ENCODE measurements at places on chromosomes 13 and 19.

- no peak for DNase-seq
These were observed 284.7 kb downstream of the SLC7A1 start for GRCh38 chr13:29310806-29311205.

DNA sequence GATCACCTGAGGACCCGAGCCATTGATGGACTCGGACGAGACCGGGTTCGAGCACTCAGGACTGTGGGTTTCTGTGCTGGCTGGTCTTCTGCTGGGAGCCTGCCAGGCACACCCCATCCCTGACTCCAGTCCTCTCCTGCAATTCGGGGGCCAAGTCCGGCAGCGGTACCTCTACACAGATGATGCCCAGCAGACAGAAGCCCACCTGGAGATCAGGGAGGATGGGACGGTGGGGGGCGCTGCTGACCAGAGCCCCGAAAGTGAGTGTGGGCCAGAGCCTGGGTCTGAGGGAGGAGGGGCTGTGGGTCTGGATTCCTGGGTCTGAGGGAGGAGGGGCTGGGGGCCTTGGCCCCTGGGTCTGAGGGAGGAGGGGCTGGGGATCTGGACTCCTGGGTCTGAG is 888 bp downstream of the FGF21 start:
- no peak for DNase-seq

GRCh38 chr19:38975214-38975860 is at the start of gene FBXO17:
Gene FBXO17, minus strand, starts transcription at chr19:38975742. Its CDS starts 25,423 bp downstream, at chr19:38950319.
- DNase-seq: no peak

- DNase-seq: no peak
These were observed 306.1 kb downstream of the DCT start for GRCh38 chr13:94173312-94173854.

DNA sequence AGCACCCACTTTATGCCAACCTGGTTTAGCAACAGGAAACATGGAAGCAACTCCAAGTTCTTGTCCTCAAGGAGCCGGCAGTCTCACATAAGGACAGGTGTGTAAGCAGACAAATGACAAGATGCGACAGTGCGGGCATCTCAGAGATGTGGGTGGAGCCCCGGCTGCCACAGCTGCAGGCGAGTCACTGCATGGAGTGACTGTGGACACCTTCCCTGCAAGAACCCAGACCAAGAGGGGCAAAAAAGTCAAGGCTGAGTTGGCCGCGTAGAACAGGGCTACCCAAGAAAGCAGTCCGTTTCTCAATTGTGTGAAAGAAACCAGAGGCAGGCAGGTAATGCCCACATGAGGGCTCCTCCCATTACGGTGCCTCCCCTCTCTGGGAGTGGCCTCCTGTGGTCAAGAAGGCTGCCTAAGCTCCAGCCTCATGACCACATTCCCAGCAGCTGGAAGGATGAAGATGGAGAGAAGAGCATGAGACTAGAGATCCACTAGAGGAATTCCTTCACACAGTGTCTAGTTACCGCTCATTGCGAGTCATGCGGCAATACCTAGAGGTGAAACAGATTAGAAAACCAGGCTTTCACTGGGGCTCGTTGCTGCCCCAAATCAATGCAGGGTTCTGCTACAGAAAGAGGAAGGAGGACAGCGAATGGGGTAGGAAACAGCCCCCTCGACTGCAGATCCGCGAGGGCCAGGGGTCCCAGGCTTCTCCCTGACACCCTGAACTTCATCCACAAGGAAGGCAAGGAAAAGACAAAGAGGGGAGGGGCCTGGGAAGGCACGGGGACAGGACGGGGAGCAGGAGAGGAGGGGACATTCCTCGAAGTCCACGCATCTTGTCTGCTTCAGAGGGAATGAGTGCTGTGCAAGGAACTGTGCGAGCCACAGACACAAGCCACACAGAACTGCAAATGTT is 80.2 kb downstream of the SPACA7 start:
- DNase-seq: no peak

- DNase-seq: peak; percentile 21
These were observed 3.8 kb downstream of the ATP12A start for GRCh38 chr13:24683838-24684599.

DNA sequence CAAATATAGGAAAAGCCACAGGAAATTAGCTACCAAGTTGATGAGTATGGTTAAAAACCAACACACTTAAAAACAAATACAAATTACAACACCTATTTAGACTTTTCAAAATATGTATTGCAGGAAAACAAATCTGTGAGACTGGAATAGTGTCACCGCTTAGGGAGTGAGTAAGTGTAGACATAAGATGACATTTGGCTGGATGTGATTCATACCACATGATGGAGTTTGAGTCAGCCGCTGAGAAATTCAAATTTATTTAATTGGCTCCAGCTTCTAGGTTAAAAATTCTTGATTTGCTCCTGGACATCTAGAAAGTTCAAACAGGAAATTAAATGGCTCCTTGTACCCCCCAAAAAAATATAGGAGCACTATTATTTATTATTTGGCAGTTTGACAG is 531.7 kb downstream of the SLITRK1 start:
- no peak for DNase-seq

DNA sequence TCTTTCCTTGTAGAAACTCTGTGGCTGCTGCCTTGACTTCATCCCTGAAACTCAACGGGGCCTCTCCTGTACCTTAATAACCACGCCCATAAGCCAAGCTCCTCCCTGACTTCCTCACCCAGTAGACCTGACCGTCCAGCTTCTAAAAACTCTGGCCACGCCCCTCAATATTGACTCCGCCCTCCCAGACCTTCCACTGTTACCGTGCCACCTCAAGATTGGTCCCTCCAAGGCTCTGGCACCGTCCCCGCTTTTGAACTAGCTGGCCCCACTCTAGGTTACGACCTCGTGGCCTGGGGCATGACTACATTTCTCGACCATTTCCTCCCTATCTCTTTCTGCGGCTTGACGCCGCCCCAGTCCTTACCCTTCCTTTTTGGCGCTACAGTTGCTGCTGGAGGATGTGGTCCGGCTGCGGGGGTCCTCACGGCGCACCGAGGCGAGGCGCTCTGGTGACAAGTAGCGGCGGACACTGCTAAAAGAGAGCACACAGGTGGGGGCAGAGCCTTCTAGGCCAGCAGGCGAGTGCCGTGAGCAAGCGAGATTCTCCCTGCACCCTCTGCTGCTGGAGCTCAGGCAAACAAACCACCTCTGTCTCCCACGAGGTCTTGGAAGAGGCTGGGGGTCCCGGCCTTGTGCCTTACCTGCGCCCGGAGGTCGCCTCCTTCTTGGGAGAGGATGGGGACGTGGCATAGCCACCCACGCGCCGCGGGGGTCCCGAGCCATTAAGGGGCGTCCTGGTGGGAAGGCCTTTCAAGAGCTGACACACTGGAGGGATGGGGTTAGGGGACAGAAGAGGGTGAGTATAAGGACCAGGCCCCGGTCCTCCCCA is 2.3 kb upstream of the EML2 start:
- peak; percentile 31 for DNase-seq

DNA sequence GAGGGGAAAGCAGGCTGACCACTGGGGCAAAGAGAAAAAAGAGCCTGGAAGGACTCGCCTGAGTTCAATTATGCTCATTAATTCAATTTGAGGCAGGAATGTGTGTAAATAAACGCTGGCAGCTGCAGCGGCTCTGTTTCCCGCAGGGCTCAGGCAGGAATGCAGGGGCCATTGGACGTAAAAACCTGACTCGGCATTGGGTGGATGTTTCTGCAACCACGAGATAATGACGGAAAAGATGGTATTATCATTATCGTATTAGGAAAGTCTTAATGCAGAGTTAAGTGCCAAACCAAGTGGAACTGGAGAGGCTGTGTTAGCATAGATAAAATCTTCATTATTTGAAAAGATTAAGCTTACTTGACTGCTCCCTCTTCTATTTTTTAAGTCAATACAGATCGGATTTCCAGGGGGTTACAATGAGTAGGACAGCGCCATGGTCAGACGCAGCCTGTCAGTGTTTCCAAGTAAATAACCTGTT is 169.8 kb downstream of the SHISA2 start:
- DNase-seq: no peak

GRCh38 chr19:52492201-52492993 is 35.1 kb upstream of the ZNF808 start:
- no peak for DNase-seq

DNA sequence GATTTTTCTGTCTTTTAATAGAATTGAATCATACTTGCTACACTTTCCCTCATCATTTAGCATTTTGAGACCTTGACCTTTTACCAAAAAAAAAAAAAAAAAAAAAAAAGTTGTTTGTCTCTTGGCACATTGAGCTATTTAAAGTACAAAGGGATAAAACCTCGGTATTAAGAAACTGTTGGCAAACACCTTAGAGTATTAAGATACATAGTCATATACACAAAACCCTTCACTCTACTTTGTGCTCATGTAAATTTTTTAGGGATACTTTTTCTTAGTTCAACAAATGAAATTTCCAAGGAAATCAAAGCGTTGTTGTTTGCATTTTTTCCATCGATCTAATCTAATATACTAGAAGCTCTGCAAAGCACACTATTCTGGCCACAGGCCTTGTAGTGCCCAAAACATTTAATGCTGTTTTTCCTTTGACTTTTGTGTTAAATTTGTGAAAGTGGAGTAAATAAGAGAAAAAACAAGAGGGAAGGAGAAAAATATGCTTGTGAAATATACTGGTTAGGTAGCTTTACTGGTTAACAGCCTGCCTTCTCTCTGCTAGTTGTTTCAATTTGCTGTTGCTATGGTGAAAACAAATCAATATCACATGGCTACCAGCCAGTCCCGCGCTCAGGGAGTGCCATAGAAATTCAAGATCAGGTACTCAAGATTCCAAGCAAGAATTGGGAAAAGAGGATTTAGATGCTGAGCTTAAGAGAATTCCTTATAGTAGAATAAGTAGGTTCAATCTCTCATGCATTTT is 2.6 kb downstream of the MBNL2 start:
- DNase-seq: no peak

DNA sequence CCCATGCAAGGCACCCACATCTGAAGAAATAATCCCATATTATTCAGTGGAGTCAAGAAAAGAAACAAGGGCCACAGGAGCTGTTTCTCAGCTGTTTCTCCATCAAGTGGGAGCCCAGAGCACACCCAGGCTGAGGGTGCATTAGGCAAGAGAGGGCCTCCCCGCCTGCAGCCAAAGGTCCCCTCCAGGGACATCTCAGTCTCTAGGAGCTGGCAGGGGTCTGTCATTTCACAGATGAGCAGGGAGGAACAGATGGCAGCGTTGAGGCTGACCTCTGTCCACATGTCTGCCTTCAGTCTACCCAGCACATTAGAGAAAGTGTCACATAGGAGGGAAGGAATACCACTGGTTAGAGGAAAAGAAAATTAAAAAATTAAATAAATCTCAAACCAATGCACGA is 157.7 kb downstream of the ZNF536 start:
- no peak for DNase-seq

GRCh38 chr13:92122186-92122853 is 723.9 kb downstream of the GPC5 start:
- no peak for DNase-seq

DNA sequence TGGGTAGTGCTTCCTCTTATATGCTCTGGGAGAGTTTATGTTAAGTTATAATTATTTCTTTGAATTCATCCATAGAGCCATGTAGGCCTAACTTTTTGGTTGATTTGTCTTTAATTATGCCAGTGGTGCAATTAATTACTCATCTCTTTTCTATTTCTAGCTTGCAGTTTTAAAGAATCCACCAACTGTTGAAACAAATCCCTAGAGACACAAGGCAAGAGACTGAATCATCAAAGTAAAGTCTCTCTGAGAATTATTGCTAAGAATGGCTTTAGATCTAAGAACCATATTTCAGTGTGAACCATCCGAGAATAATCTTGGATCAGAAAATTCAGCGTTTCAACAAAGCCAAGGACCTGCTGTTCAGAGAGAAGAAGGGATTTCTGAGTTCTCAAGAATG is 5.9 kb upstream of the ZNF551 start:
- no peak for DNase-seq

DNA sequence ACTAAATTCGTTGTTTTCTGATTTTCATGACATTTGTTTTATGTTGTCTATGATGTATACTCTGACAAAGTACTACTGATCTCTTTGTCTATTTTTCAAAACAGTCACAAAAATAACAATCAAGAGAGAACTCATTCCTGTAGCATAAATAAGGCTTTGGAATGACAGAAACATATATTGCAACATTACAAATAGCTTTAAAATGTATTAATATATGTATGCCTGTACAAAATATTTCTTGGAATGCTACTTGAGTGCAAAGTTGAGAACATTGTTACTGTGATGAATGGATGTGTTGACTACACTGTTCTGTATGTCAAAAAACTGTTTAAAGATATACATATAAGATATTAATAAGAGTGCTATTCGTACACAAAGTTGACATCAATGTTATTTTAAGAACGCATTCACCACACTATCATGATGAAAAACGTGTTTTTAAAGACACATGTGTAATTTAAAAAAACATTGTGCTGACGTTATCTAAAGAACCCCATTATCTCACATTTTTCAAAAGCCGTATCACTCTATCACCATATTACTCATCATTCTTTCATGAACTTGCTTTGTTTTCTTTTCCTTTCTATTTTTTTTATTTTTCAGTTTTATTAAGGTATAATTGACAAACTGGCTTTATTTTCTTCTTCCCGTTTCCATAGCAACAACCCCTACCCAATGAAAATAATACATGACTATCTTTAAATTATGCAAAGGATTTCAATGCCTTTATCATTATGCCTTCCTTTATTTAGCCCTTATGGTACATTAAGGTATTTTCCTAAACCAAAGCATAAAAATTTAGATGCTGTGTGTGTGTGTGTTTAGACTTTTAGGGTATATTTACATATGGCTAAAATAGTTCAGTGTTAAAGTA is 918.8 kb downstream of the SLITRK1 start:
- DNase-seq: no peak

GRCh38 chr13:111344471-111345191 is 24.2 kb downstream of the TEX29 start:
- no peak for DNase-seq

- no peak for DNase-seq
These were observed 1.0 kb downstream of the AMH start for GRCh38 chr19:2249880-2250765.

DNA sequence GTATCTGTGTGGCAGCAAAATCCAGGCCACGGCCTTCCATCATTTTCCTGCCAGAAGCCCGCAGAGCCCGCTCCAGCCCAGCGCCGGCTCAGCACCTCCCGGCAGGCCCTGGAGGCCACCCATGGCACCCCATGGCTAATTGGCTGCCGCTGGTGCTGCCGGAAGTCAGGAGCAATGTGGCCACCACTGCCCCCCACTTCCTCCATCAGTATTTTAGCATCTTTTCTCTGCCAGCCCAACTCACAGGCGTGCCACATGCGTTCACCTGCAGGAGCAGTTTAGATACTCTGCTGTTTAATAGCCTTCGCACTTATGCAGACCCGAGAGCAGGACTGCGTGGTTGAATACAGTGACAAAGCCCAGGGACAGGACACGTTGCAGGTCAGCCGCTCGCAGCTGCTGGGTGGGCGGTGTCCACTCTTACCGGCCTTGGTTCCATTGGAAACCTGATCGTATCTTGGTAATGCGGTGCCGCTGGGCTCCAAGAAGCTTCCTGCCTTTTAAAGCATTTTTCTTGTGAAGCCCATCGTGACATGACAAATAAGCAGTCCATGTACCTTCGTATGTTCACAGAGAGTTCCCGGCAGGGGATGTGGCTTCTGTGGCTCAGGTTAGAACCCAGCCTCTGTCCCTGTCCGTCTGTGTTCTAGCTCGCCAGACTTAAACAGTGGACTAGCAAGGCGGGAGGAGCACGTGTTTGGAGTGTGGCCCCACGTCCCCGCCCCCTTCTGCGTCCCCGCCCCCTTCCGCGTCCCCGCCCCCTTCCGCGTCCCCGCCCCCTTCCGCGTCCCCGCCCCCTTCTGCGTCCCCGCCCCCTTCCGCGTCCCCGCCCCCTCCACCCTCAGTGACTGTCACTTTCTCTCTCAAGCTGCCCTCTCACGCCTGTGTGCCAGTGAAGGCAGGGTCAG is 162.0 kb upstream of the SOX1 start:
- no peak for DNase-seq

- DNase-seq: no peak
These were observed 155.5 kb upstream of the STARD13 start for GRCh38 chr13:33441015-33441414.

Data from activated CD8-positive, alpha-beta memory T cell treated with anti-CD3 and anti-CD28 coated beads for 4 hours (primary cell).